ENCODE measurements at places on chromosomes 11 and 22.

- DNase-seq, result no peak
These were observed 532 bp upstream of the VSIG2 start for GRCh38 chr11:124752471-124753102.

- peak; percentile 60 for DNase-seq
These were observed 2.5 kb upstream of the SEPTIN3 start for GRCh38 chr22:41966607-41967240.

DNA sequence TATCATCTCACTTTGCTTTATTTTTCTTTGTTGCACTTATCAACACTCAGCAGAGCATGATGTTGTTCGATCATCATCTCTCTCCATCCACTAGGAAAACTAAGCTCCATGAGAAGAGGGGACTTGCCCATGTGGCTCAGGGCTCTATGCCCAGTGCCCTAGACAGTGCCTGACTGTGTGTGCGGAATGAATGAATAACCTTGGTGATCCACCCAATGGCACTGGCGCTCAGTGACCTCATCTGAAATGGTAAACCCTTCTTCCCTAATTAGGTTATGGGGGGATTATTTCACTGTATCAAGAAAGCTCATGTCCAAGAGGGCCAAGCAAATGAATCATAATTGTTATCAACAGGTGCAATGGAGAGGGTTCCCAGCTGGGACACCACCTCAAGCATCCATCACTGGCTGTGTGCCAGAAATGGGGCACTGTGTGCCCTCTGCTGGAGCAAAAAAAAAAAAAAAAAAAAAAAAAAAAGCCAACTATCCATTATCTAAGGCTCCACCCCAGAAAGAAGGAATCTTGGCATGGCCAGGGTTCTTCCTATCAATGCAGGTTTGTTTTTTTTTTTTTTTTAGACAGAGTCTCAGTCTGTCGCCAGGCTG, 172.6 kb downstream of the LARGE1 start:
- DNase-seq, result no peak

- DNase-seq, result no peak
These were observed 54.3 kb downstream of the CD6 start for GRCh38 chr11:61025821-61026120.

- no peak for DNase-seq
These were observed 140.8 kb upstream of the ARHGAP20 start for GRCh38 chr11:110852921-110853490.

- DNase-seq, result no peak
These were observed 37.7 kb upstream of the SPTBN2 start for GRCh38 chr11:66766681-66767080.

GRCh38 chr22:46280999-46281623, 13.3 kb downstream of the TTC38 start:
- DNase-seq, result peak; percentile 67

DNA sequence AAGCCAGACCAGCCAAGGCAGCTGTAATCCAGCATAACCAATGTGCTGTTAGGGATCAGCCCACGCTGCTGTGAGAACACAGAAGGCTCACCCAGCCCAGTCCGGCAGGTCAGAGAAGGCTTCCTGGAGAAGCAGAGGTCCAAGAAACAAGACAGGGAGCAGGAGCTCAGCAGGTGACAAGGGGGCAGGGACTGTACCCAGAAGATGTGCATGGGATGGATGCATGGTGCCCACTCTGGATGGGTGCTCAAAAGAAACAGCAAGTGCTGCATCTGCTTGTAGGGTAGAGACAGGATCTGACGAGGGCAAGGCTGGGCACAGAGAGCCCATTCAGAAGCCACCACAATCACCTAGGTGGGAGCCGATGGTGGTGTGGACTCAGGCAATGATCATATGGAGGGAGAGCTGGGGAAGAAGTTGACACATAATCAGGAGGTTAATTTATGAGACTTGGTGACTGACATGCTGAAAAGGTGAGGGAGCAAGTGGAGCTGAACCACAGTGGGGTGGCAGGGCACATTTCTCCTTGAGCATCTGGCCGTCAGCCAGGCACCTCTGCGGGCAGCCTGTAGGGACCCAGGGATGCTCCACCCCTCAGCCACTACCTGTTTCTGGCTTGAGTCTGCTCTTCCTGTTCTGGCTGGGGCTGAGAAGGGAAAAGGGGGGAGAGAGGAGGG, 102.3 kb upstream of the DRD2 start:
- no peak for DNase-seq

DNA sequence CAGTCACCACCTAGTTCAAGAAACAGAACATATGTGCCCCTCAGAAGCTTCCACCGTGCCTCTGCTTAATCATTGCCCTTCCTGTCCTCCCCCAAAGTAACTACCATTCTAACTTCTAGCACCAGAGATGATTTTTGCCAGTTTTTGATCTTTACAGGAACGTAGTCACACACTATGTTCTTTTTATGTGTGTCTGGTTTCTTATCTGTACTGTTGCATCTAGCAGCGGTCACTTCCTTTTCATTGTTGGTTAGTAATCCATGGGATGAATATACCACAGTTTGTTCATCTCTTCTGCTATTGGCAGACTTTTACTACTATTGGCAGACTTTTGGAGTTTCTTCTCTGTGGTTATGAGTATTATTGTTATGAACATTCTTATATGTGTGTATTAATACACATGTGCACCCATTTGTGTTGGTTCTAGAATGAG, 34.6 kb downstream of the SPECC1L start:
- no peak for DNase-seq

GRCh38 chr11:109747839-109748238, 325.8 kb downstream of the C11orf87 start:
- DNase-seq, result peak; percentile 24

GRCh38 chr11:134585666-134586610, 173.9 kb upstream of the B3GAT1 start:
- no peak for DNase-seq

DNA sequence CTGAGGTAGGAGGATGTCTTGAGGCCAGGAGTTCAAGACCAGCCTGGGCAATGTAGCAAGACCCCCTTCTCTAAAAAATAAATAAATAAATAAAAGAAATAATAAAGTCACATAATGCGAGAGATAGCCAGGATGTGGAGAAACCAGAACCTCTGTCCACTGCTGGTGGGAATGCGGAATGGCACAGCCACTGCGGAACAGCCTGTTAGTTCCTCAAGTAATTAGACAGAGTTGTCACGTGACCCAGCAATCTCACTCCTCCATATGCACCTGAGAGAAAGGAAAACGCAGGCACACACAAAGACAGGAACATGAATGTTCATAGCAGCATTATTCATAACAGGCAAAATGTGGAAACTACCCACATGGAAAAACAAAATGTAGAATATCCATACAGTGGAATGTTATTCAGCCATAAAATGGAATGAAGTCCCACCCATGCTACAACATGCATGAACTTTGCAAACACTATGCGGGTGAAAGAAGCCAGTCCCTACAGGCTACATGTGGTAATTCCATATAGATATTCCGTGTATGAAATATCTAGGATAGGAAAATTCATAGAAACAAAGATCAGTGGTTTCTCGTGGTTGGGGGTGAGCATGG, 27.4 kb downstream of the LIF start:
- DNase-seq, result no peak

DNA sequence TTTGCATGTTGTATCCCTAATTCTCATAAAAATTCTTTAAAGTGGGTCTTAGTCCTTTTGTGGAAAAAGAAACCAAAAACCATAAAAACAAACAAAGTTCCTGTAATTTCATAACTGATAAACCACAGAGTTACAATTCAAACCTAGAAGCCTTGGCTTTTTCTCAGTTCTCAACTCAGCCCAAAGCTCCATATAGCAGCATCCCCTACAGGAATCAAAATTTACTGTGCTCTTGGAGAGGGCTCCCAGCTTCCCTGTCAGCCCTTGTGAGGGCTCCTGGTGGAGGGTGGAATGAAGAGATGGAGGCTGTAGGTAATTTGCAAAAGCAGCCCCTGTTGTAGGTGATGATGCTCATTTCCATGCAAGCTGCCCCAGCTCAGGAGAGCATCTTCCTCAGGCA, 506.1 kb upstream of the KIRREL3 start:
- no peak for DNase-seq

- DNase-seq, result no peak
These were observed 680.4 kb downstream of the TBC1D22A start for GRCh38 chr22:47442821-47443220.

DNA sequence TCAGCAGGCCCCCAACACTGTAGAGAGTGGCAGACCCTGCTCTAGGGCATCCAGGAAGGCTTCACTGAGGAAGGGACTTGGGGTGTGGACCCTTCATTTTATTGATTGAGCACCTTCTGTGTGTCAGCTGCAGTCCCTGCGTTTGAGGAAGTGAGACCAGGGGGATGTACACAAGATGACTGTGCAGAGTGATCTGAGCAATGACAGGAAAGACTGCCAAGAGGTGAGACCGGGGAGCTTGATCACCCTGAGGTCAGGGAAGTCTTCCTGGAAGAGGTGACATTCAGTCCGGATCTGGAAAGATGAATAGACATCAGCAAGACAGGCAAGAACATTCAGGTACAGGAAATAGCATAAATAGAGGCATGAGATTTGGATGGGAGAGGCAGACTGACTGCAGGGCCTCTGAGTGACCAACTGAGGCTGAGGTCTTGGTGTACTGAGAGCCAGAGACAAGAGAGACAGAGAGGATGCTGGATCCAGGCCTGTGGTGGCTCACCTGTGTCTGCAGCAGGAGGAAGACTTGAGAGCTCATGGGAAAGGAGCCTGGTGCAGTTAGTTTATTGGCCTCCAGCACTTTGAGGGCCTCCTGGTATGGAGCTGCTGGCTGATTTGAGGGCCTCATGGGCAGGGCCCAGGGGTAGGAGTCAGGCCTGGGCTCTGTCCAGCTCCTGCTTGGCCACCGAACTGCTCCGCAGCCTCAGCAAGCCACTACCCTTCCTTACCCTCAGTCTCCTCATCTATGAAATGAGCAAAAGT, 5.2 kb downstream of the DGAT2 start:
- DNase-seq, result peak; percentile 74

DNA sequence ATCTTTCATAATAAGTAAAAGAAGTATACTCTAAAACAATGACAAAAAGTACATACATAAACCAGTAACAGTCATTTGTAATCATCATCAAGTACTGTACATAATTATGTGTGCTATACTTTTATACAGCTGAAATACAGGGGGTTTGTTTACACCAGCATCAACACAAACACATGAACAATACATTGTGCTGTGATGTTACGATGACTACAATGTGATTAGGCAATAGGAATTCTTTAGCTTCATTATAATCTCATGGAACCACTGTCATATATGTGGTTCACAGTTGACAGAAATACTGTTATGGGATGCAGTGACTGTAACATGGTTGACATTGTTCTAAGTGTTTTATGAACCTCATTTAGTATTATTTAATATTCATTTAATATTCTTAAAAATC, 914.4 kb upstream of the TENM4 start:
- DNase-seq, result no peak

- no peak for DNase-seq
These were observed 49.6 kb downstream of the NUP98 start for GRCh38 chr11:3747704-3748103.

DNA sequence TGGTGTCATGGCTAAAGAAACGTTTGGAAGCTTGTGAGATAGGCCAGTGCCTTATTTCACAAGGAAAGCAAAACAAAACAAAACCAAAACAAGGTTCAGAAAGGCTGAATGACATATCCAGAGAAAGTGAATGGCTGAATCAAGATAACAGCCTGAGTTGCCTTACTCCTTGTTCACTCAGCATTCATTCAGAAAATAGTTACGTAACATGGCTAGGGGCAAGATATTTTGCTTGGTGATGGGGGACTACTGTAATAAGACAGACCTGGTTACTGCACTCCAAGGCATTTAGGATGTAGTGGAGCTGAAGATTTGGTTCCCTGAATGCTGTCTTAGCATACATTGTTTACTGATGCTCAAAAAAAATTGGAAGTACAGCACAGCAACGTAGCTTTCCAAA, 47.7 kb downstream of the C11orf91 start:
- DNase-seq, result no peak

- no peak for DNase-seq
These were observed 36.2 kb downstream of the SERPINH1 start for GRCh38 chr11:75598264-75598663.

- DNase-seq, result no peak
These were observed 227.4 kb downstream of the TMEM135 start for GRCh38 chr11:87265132-87265531.

GRCh38 chr11:82818409-82819043, 81.7 kb downstream of the PRCP start:
- DNase-seq, result no peak

GRCh38 chr11:81495699-81496292, 1237.9 kb downstream of the FAM181B start:
- DNase-seq, result no peak
